GM23338 (cell line): ENCODE measurements at places on chromosomes 16 and 17.
A peak's percentile ranks its signal among the peaks of the same experiment; 100 is the strongest.

DNA sequence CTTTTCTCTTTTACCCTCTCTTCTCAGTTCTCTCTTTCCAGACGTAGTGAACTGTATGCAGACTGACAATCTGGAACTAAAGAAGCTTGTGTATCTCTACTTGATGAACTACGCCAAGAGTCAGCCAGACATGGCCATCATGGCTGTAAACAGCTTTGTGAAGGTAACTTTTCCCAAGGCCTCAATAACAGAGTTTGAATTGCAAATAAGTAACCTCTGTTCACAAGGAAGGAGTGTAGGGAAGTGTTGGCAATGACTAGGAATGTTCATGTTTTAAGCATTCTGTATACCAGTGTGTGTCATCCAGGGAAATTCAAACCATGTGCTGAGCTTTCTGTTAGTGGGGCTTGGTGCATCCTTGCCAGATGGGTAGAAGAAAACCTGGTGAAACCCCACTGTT, 18.6 kb downstream of the AP2B1 start:
- DNase-seq = no peak

DNA sequence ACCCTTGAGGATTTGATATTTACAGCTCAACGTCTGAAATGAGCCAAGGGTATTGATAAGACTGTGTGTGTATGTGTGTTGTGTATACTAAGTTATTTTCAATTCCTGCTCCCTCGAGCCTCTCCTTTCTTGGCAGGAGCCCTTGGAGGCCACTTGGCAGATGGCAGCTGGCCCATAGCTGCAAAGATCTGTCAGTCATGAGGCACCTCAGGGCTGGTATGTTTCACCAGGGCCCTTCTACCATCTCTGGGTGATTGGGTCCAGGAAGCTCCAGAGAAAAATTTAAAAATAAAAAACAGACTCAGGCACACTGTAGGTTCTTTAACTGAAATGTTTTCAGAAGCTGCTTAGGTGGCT, 355.7 kb downstream of the HAPSTR1 start:
- DNase-seq = no peak

DNA sequence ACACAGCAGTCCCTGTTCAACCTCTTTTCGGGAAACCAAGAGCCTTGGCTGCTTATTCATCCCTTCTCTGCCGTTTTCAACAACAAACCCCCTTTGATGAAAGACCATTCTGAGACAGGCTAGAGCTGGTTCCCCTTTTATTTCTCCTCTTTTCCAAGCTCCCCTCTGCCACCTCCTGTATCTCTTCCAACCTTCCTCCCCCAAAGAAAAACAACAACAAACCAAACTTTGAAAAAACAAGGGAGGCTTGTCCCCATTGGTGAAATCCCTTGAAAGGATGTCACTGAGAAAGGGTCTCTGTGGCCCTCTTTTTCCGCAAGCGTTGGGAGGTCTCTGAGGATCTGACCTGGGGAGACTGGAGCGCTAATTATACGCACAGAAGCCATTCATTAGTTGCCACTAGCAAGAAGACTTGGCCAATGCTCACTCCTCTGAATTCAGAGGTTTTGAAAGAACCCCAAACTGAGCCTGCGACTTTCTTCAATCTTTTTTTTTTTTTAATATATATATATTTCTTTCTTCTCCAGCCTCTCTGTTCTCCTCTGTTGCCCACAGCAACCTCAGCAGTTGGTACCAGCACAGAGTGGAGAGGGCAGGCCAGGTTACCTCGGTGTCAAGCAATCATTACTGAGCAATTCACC, 101.4 kb downstream of the PITPNC1 start:
- no peak for DNase-seq

- DNase-seq = no peak
These were observed 410.0 kb upstream of the HSBP1 start for GRCh38 chr16:83397601-83398291.

DNA sequence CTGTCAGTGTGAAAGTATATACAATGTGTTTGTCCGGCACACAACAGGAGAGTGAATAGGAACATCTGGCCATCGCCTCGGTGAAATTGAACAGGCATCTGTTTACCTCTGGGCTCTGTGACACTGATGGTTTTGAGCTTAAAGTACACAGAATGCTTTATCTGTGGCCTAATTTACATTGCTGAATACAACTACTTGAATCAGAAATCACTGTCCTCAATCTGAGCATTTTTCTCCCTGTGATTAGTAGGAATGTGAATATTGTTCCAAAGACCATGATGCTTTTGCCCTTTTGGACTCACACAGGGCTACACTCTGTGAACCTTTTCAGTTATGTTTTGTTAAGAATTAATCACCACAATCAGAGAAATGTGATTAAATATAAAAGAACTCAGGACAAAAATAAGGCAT, 323.0 kb upstream of the TBX2 start:
- no peak for DNase-seq

- DNase-seq = no peak
These were observed 5.5 kb downstream of the DHODH start for GRCh38 chr16:72013888-72014581.

GRCh38 chr17:74872313-74873036, at the start of gene FDXR:
Gene FDXR (minus strand): TSS chr17:74872994. CDS start chr17:74872944, 50 bp downstream.
- DNase-seq = no peak

DNA sequence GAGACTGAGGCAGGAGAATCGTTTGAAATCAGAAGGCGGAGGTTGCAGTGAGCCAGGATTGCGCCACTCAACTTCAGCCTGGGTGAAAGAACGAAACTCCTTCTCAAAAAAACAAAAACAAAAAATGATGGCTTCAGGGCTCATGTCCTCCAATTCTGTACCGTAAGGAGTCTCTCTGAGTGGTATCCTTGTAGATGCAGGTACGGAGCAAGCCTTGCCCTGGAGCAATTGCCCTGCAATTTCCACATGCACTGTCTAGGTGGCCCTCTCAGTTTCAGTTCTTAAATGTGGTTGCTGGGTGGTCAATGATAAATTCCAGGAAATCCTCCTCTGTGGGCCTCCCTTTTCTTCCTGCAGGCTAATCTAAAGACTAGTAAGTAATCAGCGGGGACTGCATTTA, 10.6 kb downstream of the TMEM238L start:
- DNase-seq = no peak

GRCh38 chr16:76235025-76235424, 42.2 kb upstream of the CNTNAP4 start:
- no peak for DNase-seq

DNA sequence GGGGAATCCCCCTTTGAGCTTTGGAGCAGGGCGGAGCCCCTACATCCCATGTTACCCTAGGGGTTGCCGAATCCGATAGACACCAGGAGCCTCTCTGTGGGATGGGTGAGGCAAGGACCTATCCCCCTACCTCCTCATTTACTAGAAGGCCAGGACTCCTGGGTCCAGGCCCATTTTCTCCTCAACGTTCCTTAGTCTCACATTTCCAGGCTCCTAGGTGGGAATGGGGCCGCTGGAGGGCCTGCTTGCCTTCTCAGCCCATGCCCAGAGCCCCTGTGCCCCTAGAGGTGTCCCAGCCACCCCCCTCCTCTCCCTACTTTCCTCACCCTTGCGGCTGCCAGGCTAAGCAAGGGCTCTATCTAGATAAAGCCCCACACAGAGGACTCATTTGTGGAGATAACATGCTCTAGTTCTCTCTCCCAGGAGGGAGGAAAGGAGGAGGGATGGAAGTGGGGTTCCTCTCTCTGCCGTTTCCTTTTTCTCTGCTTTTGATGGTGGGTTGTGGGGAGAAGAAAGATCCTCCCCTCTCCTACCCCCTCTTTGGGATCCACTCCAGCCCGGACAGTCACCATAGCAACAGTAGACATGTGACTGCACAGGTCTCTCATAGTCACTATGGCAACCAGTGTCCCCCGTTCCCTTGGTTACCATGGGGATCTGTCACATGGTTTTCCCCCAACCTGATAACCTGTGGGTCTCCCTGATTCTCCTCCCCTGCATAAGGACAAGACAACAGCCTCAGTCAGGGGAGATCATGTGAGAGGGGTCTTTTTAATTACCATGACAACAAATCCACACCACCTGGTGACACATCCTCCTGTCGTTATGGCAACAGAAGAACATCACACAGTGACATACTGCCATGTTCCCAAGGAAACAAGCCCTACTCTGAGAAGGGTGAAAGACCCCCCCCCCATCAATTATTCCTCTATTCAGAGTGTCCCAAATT, 5.2 kb downstream of the CACNA1G start:
- DNase-seq = peak; percentile 80

GRCh38 chr16:72311426-72311825, 139.5 kb upstream of the PMFBP1 start:
- no peak for DNase-seq

DNA sequence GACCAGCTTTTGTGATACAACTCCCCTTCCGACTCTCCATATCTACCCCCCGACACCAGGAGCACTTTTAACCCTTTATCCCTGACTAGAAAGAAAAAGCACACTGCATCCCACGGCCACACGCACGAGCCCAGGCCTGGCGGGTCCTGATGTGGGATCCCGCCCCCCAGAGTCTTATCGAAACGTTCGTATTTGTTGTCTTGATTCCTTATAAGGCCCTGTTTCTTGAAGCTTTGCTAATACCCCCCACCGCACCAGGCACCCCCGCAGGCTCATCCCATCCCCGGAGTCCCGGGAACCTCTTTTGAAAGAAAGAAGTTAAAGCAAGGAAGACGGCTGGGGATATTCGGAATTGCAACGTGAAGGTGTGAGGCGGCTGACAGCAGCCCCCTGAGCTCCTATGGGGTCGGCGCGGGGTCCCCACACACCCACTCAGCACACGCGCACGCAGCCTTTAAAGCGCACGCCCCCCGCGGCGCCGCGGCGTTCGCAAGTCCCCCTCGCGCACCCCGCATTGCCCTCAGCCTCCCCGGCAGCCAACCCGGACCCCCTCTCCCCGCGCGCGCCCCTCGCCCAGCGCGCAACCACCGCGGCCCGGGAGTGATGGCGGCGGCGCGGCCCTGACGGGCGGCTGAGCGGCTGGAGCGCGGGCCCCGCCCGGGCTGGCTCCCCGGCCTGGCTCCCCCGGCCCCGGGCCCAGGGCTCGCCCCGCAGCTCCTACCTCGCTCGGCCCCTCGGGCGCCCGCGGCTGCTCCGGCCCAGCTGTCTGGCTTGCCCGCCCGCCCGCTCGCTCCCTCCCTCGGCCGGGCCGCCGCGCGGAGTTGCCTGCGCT, 448 bp downstream of the STAT5B start:
- DNase-seq = peak; percentile 58

- peak; percentile 24 for DNase-seq
These were observed 3.8 kb upstream of the CHD3 start for GRCh38 chr17:7884581-7885366.

DNA sequence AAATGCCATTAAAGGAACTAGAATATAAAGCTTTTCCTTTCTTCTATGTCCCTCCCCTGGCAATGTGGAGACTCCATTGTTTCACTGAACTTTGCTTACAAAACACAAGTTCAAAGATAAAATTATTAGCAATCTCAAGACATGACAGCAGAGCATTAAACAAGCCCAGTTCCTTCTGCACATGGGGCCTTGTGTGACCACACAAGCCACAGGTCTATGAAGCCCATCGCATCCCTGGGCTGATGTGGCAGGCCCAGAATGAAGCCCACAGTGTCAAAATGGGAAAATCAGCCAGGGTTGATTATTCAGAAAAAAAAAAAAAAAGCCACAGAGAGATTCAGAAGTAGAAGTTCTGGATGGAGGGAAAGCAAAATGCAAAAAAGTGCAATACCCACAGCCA, 12.9 kb upstream of the SLC39A11 start:
- DNase-seq = no peak

DNA sequence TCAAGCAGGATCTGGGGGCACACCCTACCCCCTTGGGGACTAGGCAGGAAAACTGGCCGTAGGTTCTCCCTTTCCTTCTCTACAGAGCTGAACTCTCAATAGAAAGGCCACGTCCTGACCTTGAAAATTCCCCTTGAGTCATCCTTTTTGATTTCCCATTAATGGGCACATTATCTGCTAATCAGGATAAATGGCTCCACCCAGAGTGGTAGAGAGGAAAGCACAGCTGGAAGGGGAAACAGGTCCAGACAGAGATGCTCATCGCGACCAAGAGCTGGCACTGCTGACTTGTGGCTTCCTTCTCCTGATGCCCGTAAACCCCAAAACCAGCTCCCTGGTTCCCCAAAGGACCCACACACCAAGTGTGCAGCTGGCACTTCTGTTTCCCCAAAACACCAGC, 206.5 kb upstream of the CDH5 start:
- DNase-seq = no peak

GRCh38 chr16:20940871-20941635, 40.5 kb downstream of the LYRM1 start:
- DNase-seq = no peak
